Activated naive CD4-positive, alpha-beta T cell treated with anti-CD3 and anti-CD28 coated beads, Interleukin-2, amount 50 U/mL, for 16 hours (primary cell): ENCODE measurements at places on chromosomes 1 and 21.

GRCh38 chr1:182391362-182392049 lies at the start of gene GLUL:
TSS of gene GLUL (minus strand) at chr1:182391790. CDS start at chr1:182388737, 3,053 bp downstream.
- peak; percentile 69 for DNase-seq

DNA sequence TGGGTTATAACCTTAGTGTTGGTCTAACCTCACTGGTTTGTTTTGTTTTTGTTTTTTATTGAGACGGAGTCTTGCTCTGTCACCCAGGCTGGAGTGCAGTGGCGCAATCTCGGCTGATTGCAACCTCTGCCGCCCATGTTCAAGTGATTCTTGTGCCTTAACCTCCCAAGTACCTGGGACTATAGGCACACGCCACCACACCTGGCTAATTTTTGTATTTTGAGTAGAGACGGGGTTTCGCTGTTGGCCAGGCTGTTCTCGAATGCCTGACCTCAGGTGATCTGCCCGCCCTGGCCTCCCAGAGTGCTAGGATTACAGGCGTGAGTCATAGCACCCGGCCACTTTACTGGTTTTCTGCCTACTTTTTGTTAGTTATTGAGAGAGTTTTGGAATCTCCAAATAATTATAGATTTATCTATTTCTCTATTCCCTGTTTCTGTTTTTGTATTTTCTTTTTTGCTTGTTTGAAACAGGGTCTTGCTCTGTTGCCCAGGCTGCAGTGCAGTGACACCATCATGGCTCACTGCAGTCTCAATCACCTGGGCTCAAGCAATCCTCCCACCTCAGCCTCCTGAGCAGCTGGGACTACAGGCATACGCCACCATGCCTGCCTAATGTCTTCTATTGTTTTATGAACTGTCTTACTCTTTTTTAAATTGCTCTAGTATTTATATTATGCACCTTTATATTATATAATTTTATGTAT lies 21.4 kb downstream of the SMG7 start:
- DNase-seq = no peak

- no peak for DNase-seq
Measured at GRCh38 chr1:26419494-26419893, 8.9 kb downstream of the LIN28A start.

DNA sequence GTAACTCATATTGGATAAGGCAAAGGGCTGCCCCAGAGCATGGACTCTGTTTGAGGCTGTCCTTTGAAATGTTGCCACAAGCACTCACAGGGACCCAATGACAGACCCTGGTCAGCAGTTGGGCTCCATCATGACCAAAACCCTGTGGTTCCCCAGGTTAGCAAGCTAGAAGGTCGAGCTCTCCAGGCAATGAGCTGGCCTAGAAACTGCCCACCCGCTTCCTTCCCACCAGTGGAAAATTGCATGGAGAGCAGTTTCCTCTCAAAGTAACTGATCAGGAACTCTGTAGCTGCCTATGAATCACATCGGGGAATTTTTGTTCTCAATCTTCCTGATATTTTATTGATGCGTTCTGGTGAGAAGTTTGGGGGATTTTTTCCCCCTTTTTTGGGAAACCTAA lies 52.8 kb downstream of the FHAD1 start:
- DNase-seq = no peak

DNA sequence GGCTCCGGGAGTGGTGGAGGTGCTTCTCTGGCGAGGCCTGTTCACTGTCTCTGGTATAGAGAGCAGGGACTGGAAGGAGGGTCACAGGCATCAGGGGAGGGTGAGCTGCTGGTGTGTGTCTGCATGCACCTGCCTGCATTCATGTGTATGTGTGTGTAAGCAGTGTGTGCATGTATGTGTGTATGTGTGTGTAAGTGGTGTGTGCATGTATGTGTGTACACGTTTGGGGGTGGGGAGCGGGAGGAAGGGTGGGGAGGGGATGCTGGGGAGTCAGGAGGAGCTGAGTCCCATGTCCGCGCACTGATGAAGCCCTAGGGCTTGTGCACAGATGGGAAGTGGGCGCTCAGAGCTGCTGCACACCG lies 49.0 kb downstream of the ARHGEF16 start:
- no peak for DNase-seq

GRCh38 chr1:94322696-94323095 lies 85.3 kb upstream of the ARHGAP29 start:
- no peak for DNase-seq

GRCh38 chr1:168535536-168535935 lies 8.3 kb downstream of the XCL2 start:
- no peak for DNase-seq

DNA sequence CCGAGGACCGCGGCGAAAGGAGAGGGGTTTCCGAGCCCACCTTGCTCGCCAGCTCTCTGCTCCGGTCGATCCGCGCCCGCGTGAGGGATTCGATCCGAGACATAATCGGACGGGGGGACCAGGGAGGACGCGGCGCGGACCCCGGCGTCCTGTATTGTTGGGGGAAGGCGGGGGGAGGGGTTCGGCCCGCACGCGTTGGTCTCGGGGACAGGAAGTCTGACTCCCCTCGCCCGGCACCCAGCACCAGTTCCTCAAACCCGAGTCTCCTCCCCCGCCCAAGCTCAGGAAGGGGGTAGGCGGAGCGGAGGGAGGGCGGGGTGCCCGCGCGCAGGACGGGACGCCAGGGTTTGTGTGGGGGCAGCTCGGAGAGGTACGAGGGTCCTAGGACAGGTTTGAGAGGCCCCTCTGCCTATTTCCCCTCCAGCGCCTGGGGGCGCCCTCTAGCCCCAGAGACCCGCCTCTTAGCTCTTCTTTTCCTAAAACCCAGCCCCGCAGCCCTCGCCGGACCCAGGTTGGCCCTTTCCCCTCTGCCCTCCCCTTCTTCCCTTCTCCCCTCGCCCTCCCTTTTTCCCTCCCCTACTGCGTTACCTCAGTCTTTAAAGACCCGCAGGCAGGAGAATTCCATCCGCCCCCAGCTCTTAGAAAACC lies at the start of gene ARHGEF2:
ARHGEF2 (minus strand) TSS at position 223 of the 648 bp plus-strand sequence; CDS start at position 103, 120 bp downstream.
- peak; percentile 78 for DNase-seq

DNA sequence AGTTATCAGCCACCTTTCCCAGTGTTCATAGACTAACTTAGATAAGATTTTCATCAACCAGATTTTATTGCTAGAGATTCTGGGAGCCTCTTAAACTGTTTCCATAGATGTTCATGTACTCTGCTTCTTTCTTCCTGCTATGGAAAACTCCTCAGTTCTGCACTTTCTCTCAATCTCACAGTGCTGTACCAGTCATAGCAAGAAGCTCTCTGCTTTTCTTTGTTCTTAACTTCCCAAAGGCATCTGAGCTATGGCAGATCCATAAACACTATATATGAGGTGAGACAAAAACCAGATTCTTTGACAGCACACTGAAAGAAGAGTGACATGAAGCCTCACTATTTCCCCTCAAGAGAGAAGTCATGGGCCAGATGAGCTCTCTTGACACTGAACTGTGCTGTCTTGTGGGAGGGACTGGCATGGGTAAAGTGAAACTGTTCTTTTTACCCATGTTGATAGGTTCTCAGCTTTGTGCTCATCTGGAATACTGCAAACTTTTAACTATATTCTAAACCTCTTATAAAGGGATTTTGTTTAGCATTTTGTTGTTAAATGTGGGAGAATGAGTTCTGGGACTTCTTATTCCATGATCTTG lies 64.2 kb upstream of the LYPLAL1 start:
- no peak for DNase-seq

GRCh38 chr1:78676993-78677392 lies 27.4 kb downstream of the IFI44 start:
- no peak for DNase-seq

GRCh38 chr1:26327956-26328362 lies 10.2 kb downstream of the CD52 start:
- no peak for DNase-seq

GRCh38 chr1:3242408-3243260 lies 173.6 kb downstream of the PRDM16 start:
- DNase-seq = no peak

DNA sequence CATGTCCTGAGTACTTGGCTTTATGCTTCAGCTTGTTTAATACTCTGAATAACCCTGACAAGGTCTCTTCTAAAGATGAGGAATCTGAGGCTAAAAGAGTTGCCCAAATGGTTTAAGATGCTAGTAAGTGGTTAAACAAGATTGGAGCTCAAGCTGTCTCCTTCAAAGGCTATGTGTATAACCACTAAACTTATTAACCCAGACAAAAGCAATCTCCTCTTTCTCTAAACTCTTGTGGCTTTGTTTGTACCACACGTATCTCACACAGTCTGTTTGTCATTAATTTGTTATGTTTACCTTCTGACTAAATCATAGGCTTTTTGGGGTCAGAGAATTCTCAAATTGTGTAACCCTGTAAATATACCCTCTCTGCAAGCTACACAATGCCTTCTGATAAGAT lies 89.9 kb downstream of the HMCN1 start:
- no peak for DNase-seq

DNA sequence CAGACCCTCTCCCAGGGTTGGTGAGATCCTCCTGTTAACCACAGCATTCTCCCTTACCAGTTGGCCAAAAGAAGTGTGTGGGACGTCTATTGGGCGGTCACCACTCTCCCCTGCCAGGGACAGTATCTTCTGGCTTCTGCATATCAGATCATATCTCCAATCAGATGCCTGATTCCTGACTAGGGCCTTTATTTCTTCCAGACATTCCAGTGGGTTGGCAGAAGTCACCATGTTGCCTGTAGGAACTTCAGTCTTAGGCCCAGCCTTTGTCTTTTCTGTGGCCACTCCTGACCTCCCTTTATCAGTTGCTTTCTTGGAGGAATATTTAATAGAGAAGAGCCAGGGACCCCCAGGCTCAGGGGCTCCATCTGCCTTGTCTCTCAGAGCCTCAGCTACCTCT lies 130.4 kb upstream of the F3 start:
- DNase-seq = no peak

- DNase-seq = no peak
Measured at GRCh38 chr1:14392859-14393365, 205.6 kb upstream of the KAZN start.

DNA sequence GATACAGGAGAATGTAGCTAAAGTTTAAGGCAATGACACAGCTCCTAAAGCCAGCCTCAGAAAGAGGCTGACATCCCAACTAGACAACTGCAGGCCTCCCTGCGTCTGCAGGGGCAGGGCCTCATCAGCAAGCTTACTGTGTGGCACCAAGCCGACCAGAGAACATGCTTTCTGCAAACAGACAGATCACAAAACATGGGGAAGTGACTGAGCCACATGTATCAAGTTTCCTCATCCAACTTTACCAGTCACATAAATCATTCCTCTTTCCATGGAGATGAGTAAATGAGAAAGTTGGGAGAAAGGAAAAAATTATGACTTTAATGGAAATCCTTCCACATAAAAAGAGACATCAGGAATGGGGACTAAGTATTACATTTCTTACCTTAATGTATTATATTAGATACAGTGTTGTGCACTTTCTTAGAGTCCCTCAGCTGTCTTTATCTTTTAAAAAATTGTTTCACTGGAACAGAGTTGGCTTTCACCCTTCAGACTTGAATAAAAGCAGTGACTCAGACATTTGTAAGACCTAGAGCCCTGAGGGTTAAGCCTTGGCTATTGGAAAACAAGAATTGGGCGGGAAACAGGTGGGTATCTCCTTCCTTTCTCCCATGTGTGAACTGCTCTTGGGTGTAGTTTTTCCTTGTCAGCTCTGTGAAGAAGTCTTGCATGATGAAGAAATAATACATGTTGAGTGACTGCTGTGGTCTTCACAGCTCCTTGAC lies 305.7 kb upstream of the SNX7 start:
- no peak for DNase-seq

- DNase-seq = no peak
Measured at GRCh38 chr1:23354245-23354644, 10.2 kb upstream of the HNRNPR start.

- DNase-seq = no peak
Measured at GRCh38 chr1:225422031-225422605, 5.7 kb downstream of the LBR start.

- peak; percentile 28 for DNase-seq
Measured at GRCh38 chr1:46131712-46132528, 509 bp downstream of the PIK3R3 start.

- peak; percentile 51 for DNase-seq
Measured at GRCh38 chr1:154747740-154748404, 122.2 kb downstream of the KCNN3 start.

- DNase-seq = no peak
Measured at GRCh38 chr1:67001682-67002425, 52.1 kb downstream of the SLC35D1 start.
